ENCODE measurements at places on chromosomes 7 and 10. TPM values are rescaled to one million over a fixed set of nuclear protein-coding genes. Genes with fewer than 3 reads are reported as not detected.

- DNase-seq, result peak; percentile 53
Measured at GRCh38 chr10:118590334-118590733, 5.1 kb downstream of the PRLHR start.

GRCh38 chr7:111199643-111200042 is 108.7 kb downstream of the LRRN3 start:
- DNase-seq, result no peak

DNA sequence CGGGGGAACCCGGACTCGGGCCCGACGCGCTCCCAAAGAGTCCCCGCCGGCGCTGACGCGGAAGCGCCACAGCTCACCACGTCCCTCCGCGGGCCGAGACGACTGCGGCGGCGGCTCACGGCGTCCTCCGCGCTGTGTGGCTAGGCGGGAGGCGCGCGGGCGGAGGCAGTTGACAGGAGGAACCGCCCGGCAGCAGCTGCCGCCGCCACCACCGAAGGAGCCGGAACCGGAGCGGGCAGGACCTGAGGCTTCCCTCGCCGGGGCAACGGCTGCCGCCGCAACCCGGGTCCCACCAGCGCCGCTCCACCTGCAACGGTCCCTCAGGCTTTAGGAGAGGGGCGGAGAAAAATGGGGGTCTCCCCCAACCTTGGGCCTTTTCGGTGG is 334 bp downstream of the ZNF800 start:
- peak; percentile 22 for DNase-seq

OPN4 gene
- not detected for total RNA-seq
